ENCODE measurements at places on chromosomes 11 and 22.
A peak's percentile ranks its signal among the peaks of the same experiment; 100 is the strongest.

GRCh38 chr11:16897470-16898061, 116.6 kb downstream of the PLEKHA7 start:
- DNase-seq = no peak

DNA sequence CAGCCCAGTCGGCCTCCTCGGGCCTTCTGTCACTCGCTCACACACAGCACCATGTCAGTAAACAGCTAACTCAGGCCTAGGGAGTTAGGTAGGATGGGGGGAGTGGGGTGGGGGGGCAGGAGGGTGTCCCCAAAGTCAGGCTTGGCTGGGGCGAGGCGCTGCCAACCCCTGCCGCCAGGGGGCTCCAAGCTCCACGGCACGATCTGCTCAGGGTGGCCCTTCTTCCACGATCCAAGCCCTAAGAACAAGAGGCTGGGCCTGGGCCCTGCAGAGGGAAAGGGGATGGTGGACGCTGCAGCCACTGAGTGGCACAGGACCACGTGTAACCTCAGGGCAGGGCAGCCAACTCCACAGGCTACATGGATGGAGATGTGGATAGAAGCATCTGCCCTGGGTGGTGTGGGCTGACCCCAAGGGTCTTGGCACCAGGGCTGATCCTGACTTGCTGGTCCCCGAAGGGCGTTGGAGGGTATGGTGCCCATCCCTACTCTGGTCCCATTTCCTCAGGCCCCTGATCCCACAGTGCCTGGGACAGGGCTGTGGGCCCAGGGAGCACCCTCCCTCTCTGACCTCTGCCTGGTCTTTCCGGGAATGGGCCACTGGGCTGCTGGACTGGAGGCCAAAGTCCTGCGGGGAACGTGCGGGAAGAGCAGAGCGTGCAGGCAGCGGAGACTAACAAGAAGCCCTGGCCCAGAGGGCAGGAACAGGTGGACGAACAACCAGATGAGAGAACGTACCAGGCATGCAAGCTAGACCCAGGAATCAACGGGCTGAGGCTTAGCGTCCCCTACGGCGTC, 29.1 kb upstream of the TXNRD2 start:
- peak; percentile 45 for DNase-seq

GRCh38 chr11:134942681-134943080, 530.6 kb upstream of the B3GAT1 start:
- no peak for DNase-seq

- DNase-seq = no peak
Observed at GRCh38 chr11:69511358-69512055, 30.0 kb downstream of the LINC01488 start.

DNA sequence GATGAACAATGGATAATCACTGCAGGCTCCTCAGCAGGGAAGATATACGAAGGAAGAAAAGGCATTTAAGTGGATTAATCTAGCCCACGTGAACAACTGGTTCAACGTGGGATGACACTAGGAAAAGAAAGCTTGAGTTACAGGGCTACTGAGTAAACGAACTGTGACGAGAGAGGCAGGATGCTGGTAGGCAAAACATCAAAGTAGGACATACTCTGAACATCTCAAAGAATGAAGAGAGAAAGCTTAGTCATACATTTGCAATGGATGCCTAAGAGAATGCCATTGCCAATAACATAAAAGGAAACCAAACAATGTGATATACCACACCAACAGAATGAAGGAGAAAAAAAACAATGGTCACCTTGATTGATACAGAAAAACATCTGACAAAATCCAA, 12.9 kb downstream of the USP28 start:
- no peak for DNase-seq

DNA sequence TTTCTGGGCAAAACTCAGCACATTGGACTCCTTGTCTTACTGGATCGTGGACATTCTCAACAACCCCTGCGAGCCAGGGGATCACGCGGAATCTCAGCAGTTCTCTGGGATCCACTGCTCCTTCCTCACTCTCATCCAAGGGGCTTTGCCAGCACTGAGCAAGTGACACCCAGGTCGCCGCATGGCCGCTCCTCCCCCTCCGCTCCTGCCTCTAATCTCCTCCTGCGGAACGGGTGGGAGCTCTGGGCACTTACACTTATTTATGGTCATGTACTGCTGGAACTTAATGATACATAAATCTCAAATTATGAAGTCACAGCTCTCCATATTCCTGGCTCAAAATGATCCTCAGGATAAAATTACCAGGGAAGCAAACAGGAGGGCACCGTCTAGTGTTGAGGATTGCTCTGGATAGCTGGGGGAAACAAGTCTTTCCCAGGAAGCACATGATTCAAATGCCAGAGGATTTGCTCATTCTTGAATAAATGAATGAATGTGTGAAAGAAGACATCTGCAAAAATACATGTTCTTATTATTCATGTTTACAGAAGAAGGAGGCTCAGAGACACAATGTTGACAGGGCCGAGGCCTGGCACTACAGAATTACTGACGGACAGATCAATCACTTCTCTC, 1077.3 kb downstream of the TBC1D22A start:
- no peak for DNase-seq

- DNase-seq = no peak
Observed at GRCh38 chr22:39437791-39438704, 18.8 kb upstream of the MGAT3 start.

- no peak for DNase-seq
Observed at GRCh38 chr22:17198170-17199002, 20.8 kb downstream of the ADA2 start.

GRCh38 chr11:1202776-1203504, 19.9 kb upstream of the MUC5B start:
- DNase-seq = peak; percentile 21

- no peak for DNase-seq
Observed at GRCh38 chr11:104089481-104089880, 53.0 kb downstream of the DDI1 start.

DNA sequence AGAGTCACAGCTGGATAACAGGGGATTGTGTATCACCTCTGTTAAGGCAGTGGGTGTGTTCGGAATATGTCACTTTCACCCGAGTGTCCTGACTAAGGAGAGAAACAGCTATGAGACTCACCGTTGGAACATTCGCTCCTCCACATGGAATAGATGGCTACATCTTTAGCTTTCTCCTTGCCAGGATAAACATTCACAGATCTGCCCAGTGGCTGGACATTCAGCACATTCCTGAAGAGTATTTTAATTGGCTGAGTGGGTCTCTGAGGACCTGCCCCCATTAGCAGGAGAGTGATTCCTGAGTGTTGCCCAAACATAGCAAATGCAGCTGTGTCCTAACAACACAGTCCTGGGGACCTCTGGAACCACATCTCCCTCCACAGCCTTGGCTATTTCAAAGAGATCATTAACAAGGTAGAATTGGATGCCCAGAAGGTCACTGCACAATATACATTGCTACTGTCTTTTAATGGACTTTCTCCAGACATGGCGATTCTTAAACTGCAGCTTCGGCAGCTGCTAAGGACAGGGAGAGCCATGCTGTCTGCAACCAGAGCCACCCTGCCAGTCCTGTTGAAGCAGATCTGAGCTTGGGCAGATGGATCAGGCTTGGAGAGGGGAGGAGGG, 435.0 kb upstream of the CADM1 start:
- no peak for DNase-seq

GRCh38 chr11:119206511-119207414, 624 bp downstream of the CBL start:
- DNase-seq = peak; percentile 5

DNA sequence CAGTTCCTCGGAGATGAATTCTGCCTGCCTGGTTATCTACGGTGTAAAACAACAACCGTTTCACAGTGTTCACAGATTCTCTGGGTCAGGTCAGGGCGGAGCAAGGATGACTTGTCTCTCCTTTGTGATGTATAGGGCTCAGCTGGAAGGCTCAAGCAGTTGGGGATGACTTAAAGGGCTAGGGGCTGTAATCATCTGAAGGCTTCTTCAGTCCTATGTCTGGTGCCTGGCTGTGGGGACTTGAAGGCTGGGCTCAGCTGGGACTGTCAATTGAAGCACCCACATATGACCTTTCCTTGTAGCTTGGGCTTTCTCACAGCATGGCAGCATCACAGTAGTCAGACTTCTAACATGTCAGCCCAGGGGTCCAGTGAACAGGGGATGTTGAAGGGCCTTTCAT, 29.3 kb downstream of the EIF3F start:
- no peak for DNase-seq

DNA sequence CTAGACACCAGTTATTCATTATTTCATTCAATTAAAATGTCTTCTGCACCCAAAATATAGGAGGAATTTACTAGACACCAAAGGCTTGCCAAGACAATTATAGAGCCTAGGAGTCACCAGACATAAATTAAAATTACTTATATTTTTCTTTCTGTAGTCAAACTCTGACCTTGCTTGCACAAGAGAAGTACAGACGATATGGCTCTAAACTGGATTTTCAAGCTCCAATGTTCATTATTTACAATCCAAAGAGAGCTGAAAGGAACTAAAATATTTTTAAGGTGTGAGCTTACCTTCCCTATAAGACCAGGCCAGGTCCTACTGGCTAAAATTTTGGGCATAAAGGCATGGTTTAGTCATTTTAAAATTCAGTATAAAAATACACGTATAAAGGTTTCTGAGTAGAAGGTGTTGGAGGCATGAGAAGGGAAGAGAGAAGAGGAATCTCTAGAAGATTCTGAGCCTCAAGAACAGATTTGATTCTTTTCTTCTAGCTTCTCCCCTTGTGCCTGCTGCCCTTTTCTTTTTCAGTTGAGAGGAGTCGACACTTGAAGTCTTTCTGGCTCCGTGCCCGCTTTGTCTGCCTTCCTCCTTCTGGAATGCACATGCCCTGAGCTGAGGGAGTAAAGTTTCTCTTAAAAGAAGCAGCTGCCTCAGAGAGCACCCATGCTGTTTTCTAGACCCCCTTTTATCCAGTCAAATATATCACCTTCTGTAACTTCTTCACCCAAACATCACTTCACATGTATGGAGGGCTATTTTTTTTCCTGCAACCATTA, 13.5 kb downstream of the C11orf97 start:
- DNase-seq = no peak

DNA sequence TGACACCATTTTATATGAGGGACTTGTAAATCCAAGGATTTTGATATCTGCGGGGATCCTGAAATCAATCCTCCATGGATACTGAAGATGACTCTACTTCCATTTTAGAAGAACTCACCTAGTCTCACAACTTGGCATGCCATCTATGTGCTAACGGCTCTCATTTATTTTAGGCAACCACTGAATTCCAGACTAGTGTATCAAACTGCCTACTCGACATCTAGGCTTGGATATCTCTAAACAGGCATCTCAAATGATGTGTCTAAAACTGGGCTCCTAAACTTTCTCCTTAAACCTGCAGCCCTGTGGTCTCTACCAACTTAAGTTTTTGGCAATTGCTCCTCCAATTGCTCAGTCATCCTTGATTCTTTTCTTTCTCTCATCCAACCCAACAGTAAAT, 31.2 kb upstream of the CLNS1A start:
- DNase-seq = no peak

DNA sequence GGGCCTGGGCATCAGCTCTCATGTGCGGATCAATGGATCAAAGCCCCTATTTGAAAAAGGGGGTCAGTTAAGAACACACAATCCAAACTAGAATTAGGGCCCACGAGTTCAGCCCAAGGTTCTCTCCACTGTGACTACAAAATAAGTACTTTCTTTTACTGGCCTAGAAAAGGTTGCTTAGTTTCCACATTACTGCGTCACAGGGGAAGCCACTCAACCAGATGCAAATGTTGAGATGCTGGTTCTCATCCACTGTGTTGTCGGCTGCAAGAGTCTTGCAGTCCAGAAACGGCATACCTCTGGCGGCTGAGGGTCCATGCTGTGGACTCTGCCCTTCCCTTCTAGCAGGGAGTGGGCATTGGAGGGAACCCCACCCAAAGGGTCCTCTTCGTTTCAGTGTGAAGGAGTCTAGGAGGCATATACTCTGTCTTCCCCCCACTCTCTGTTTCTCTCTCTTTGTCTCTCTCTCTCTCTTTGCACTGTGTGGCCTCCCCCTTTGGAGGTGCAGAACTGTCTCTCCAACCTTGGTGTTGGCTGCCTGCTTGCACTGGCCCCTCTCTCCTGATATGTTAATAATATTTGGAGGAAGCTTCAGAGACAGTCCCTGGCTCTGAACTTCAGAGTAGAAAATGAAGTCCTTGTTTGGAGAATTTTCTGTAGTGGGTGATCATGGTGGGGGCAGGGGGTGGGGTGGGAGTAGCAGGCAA, 99.0 kb upstream of the NNMT start:
- DNase-seq = no peak

DNA sequence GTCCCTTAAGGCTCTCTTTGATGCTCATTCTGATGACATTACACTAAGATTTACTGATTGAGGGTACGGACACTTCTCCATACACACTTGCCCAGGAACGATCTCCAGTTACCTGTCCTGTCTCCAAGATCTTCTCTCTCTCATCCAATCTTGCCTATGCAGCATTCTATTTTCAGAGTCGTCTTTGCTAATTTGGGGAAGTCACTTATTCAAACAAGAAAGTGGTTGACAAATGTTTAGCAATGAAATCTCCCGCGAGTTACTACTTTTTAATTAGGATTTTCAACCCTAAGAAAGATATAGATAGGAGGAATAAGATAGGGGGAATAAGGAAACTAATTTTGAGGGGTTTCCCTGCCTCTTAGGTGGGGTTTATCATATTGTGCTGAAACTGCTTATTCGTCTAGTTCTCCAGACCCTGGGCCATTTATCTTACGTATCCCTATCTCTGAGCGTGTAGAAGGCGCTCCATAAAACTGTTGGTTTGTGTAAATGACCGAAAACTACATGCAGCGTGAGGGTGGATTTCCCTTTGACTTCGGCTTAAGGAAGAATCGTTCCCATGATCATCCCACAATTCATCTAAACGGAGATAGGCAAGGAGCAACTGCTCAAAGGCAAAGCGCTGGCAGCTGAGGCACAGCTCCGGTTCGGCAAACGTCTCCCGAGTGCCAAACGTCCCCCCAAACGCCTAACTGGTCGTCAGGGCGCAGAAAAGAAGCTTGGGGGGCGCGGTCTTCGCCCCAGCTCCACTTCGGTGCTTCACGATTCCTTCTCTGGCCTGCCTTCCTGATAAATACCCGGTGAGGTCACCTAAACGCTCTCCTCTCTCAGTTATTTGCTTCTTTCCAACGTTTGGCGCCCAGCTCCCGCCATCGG, 804 bp downstream of the APIP start:
- no peak for DNase-seq

DNA sequence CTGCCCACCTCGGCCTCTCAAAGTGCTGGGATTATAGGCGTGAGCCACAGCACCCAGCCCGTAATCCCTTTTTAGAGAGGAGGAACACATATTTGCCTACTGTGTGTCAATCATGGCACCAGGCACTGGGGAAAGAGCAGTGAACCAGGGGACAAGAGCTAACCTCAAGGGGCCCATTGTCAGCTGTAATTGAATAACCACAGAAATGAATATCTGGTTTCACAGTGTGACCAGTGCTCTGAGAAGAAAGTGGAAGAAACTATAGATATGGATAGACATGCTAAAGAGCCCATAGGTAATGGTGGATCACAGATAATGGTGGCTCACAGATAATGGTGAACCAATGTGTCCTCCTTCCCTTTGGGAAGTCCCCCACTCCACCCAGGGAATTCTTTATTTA, 8.6 kb upstream of the KCTD14 start:
- DNase-seq = no peak

DNA sequence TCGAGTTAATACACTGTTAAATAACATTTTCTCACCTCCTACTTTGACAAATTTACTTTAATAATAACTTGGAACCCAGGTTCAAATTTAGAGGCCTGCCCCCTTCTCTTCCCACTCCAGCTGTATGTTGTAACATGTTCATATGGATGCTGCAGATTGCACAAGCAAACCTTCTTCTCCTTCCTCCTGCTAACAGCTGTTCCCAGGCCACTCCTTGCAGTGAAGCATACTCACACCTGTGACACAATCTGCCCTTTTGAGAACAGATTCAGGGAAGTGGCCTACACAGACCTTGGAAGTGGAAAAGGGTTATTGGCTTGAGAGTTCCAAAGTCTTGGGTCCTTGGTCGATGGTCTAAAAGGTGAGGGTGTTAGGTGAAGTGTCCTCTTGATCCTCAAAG, 131.9 kb downstream of the TEAD1 start:
- no peak for DNase-seq
